GM03348 (cell line): ENCODE measurements at places on chromosomes 11 and 22.
A peak's percentile ranks its signal among the peaks of the same experiment; 100 is the strongest.

DNA sequence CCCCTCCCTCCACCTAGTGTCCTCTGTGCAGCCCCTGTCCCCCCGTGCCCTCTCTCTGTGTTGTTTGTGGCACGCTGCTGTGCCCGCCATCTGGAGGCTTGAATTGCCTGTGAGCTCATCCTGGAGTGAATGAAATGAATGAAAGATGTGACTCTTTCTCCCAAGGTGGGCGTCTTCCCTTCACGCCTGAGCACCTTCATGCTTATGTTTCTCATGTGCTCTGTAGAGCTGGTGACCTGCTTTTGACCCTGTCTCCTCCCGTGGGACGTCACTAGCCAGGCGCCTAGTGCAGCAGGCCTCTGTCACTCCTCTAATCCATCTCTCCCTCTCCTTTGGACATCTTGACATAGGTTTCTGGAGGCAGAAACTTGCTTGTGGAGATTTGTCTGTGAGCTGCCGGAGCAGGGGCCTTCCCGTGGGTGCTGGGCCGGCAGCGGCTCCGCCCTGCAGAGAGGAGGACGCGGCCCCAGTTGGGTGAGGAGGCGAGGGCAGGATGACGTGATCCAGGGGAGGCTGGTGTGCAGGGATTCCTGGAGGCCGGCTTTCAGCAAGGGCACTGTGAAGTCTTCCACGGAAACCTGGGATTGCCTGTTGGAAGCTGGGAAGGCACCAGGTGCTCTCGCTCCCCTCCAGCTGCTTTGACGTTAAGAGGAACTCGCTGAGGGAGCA, 40.6 kb downstream of the MUC6 start:
- DNase-seq: no peak

- no peak for DNase-seq
These were observed 547 bp downstream of the UVRAG start for GRCh38 chr11:75815345-75816168.

- no peak for DNase-seq
These were observed 9.6 kb downstream of the TMEM258 start for GRCh38 chr11:61782841-61783240.

- DNase-seq: no peak
These were observed 13.0 kb downstream of the POLD3 start for GRCh38 chr11:74605403-74605802.

GRCh38 chr11:29227811-29228210, 789.0 kb downstream of the KCNA4 start:
- DNase-seq: peak; percentile 15

GRCh38 chr11:79232346-79232745, 208.5 kb downstream of the TENM4 start:
- peak; percentile 66 for DNase-seq

- DNase-seq: no peak
These were observed 28.8 kb downstream of the LMO1 start for GRCh38 chr11:8234910-8235309.
